ENCODE measurements at places on chromosomes 2 and 18.

DNA sequence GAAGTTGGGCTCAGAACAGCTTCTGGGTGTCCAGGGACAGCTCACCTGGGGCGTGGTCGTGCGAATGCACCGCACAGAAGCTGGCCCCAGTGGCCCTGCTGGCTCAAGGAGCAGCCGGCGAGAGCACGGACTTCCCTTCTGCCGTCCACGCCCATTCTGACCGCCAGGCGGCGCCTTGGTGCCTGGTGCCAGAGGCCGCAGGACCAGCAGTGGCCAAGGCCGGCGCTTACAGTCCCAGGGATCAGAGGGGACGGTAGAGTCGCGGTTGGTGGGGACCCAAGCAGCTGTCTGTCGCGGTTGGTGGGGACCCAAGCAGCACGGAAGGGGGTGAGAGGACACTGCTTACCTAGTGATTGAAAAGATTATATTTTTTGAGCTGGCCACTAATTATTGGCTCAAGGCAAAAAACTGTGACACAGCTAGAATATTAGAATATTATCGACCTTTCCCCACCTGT is 25.7 kb downstream of the NPPC start:
- peak; percentile 76 for DNase-seq

- DNase-seq: peak; percentile 82
Measured at GRCh38 chr2:174336501-174337336, 2.0 kb downstream of the SP9 start.

GRCh38 chr2:99285526-99285925 is 15.5 kb downstream of the LYG1 start:
- DNase-seq: no peak

GRCh38 chr2:10432311-10433181 is 15.6 kb downstream of the ODC1 start:
- DNase-seq: no peak

DNA sequence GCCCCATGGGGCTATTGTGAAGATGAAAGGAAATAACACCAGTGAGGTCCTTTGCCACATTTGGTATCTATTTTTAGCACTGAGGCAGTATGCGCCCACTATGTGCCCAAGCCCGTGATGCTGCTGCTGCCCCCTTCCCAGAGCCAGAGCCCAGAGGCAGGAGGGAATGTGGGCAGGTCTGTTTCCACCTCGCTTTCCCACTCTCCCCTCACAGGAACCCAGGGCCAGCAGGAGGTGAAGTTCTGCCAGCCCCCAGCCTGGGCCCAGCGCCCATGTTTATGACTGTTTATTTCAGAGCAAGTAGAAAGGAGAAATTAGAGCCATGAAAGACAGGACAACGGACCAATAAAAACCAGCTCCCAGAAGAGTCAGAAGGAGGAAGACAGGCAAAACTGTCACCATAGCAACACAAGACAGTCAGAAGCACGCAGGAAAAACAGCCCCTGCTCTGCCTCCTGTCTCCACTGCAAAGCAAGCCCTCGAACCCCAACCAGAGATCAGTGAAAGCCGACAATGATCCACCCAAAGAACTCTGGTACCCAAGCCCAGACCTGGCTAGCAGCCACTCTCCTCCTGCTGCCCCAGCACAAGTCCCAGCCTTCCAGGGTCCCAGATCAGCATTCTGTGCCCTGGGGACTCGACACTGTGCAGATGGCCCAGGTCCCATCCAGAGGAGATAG is 1.4 kb downstream of the CYRIA start:
- no peak for DNase-seq

GRCh38 chr2:159879051-159879604 is 81.1 kb upstream of the CD302 start:
- DNase-seq: no peak

DNA sequence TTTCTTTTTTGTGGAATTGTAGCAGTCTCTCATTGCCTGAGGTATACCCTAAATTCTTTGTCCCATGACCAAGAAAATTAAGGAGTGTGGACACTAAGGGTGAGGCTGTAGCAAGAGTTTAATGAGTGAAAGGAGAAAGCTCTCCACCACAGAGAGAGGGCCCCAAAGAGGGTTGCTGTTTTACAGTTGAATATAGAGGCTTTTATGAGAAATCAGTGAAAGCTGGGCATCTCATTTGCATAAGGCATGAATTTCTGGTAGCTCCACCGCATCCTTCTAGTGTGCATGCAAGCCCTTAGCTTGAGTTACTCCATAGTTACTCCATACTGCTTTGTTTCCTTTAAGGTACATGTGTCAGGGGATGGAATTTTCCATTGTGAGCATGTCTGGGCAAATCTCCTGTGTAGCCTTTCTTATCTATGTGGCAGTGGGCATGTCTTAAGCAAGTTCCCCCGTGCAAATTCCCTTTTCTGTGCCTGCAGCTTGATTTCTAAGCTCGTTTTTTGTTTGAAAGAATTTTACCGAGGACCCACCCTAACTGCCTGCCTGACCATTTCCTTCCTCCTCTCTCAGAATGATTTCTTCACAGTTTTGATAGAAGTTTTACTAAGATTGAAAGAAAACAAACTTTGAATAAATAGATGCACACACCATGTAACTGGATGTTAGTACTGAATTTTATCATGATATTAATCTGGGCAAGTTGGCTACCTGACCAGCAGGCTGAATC is 218.9 kb downstream of the PARD3B start:
- no peak for DNase-seq

- DNase-seq: no peak
Measured at GRCh38 chr2:55152475-55153412, 79.3 kb downstream of the CLHC1 start.

GRCh38 chr2:72971036-72971435 is 53.7 kb downstream of the EMX1 start:
- no peak for DNase-seq

- DNase-seq: no peak
Measured at GRCh38 chr2:12114816-12115215, 368.4 kb downstream of the LPIN1 start.

GRCh38 chr2:70503896-70504295 is 49.7 kb downstream of the TGFA start:
- no peak for DNase-seq

DNA sequence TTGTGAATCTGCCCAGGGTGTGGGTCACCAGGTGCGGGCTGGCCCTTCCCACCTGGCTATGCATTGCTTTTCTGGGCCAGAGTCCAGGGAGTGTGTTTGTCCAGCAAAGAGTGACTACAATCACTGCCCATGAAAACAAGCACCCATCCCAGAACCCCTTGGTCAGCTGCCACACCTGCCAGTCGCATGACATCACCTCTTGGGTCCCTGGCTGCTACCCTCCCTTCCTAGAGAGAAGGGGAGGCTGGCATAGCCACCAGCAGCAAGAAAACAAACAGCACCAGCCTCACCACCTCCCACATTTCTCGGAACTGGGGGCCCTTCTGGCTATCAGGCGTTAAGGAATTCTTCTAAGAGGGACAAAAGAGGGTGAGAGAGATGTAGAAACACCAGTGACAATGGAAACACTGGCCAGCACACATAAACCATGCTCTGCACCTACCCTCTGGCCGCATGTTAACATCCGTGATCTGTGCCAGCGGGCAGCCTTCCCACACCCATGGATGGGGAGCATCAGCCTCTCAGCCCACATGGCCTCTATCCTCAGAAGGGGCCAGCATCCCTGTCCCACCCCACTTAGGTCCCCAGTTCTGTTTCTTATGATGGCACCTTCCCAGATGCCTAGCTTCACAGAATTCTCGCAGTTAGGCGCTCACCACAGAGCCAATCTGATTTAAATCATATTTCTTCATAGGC is 109.7 kb upstream of the GLI2 start:
- DNase-seq: peak; percentile 75

DNA sequence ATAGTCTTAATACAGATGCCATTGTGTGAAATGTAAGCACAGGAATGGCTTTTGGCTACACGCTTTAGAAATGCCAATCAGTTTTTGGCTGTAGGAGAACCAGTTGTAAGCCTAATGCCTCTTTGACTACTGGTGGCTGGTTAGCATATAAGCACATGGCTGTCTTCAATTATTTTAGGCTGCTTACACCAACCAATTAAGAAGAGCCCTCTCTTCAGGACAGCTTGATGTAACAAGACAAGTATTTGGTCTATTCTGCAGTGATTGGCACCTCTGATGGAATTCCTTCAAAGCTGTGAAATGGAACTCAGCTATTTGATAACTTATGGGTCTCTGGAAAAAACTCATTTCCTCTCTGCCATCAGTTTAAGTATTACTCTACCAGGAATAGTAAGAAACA is 680.1 kb upstream of the FSHR start:
- no peak for DNase-seq

- DNase-seq: no peak
Measured at GRCh38 chr18:34624551-34624950, 85.5 kb upstream of the DTNA start.

DNA sequence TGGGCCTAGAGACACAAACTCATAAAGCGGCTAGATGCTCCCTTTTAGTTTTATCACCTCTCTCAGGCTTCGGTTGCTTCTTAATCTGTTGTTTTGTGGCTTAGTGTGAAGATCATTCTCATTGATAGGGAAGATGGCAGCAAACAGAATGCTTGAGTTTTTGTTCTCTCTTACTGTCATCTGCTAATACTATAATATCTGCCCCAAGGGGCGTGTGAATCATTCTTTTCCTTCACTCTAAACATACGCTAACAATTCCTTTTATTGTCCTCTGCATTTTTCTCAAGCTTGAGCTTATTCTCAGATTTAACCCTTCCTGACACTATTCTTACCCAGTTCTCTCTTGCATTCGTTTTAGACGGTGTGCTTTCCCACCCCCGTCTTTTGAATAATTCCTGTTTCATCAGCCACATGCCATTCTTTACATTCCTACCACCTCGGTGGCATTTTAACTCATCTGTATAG is 323.9 kb upstream of the NRP2 start:
- DNase-seq: no peak

- DNase-seq: no peak
Measured at GRCh38 chr2:190460487-190460886, 52.3 kb downstream of the MFSD6 start.

DNA sequence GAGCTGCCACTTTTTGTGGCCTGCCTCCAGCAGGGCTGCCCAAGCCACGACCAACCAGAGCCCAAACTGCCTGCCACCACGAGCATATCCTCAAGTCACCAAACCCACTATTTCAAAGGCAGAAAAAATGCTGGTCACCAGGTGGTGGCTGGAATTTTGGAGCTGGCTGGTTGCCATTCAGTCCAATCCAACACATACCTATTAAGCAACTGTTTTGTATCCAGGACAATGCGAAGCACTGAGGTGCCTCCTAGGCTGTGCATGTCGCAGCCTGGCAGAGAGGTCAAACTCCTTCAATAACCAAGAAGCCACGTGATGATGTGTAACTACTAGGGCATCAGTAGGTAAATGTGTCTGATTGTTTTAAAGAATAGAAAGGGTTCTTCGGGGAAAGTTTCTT is 108.3 kb upstream of the PPP1CB start:
- no peak for DNase-seq

DNA sequence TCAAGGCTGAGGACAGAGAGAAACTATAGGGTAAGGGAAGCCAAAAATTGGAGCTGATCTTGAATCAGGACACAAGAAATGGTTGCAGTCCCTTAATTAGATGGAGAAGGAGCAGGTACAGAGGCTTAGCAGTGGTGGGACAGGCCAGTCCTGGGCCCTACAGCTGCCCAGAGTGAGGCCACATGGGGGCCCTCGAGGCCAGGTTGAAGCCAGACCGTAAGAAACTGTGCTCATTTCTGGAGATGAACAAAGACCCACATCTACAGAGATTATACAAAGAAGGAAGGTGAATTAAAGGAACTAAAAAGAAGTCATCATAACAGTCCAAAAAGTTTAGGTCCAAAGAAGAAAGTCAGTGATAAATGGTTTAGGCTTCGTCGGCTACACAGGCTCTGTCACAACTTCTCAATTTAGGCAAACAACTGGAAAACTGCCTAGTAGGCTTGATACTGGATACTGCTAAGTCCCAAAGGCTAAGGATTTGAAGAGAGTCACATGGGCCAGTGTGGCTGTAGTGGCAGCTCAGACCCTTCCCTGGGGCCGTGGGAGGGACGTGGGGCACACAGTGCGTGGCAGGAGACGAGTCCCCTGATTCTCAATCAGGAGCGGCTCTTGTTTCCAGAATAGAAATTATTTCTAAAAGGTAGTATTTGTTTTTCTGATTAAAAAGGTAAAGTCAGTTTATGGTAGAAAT is 50.4 kb upstream of the CNGA3 start:
- DNase-seq: no peak

GRCh38 chr2:39179974-39180960 is 59.4 kb upstream of the SOS1 start:
- DNase-seq: no peak

DNA sequence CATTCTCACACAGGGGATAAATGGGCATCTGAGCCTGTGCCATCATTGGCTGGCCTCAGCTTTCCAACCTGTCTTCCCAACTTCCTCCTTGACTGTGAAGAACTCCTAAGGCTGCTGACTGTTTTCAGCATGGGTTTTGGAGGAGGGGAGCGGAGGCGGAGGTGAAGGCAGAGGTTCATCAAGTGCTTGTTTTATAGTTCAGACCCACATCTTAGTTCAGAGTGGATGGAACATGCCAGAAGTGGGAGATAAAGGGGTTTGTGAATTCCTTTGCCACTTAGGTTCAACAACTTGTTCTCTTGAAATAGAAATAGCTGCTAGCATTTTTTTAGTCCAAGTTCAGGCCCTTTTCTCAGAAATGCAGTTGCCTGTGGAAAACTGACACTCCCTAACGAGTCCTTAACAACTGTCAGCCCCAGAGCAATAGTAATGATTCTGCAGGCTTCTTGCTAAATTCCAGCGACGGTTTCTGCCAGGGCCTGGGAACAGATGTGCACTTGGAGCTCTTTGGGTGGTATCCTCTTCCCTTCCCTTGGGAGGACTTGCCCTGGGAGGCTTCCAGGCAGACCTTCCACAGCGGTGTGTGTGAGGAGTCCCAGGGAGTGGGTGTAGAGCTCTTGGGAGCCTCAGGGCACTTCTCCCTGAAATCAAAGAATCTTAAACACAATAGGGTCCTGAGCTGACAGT is 30.1 kb upstream of the ITGA6 start:
- DNase-seq: no peak

DNA sequence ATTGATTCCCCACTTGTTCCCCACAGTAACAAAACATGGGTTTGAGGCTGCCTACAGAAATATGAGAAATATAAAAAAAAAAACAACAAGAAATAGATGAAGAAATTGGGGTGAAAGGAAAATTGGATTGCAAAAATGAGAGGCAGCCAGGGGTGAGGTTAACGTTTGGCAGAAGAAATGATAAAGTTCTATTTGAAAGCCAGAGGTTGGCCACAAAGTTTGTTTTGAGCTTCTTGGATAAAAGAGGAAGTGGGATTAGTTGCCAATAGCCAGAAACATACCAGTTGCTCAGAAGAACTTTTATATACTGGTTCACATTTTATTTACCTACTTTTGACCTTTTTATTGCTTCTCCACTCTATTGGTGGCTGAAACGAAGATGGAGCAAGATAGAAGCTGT is 67.5 kb downstream of the FASTKD2 start:
- DNase-seq: peak; percentile 38

GRCh38 chr2:63435070-63435469 is 153.2 kb downstream of the WDPCP start:
- DNase-seq: no peak

Measured in RPMI8226 (cell line).